ENCODE measurements at places on chromosomes 11 and 22. TPM values are rescaled to one million over a fixed set of nuclear protein-coding genes. Genes with fewer than 3 reads are reported as not detected.

Gene IRAG1
- under 0.01 TPM for total RNA-seq

Gene UPK3A
- total RNA-seq = not detected

Gene UCP3
- total RNA-seq = not detected

Gene GUCY1A2
- 0.08 TPM for total RNA-seq

Gene CCND1
- total RNA-seq = 122 TPM

Gene KRTAP5-10
- total RNA-seq = not detected

Gene PNPLA3
- 4.2 TPM for total RNA-seq

Gene HBB
- total RNA-seq = not detected

Gene SRSF8
- total RNA-seq = 18.9 TPM

Gene TRIM66
- total RNA-seq = 1.3 TPM

Gene NXPE4
- not detected for total RNA-seq

Gene DRD2
- not detected for total RNA-seq

Gene CHRDL2
- not detected for total RNA-seq

Gene SBF1
- total RNA-seq = 67.3 TPM

Gene FAM227A
- total RNA-seq = 0.16 TPM

Gene CTR9
- total RNA-seq = 11.0 TPM

Gene ENTHD1
- not detected for total RNA-seq

Gene DTX4
- total RNA-seq = 5.9 TPM

Gene APOL6
- total RNA-seq = 4.3 TPM

Gene STX3
- 27.8 TPM for total RNA-seq

Gene OR52E8
- not detected for total RNA-seq

Gene PTS
- total RNA-seq = 48.8 TPM

Gene LRRC4C
- not detected for total RNA-seq

Gene ZNF215
- total RNA-seq = 3.8 TPM

Gene CARNS1
- not detected for total RNA-seq

Gene GGT5
- total RNA-seq = 0.30 TPM

Gene TMEM191C
- total RNA-seq = 0.08 TPM

Gene OR52E2
- total RNA-seq = not detected

Gene HORMAD2
- not detected for total RNA-seq

Gene ZNF280B
- 0.38 TPM for total RNA-seq
